ENCODE measurements at places on chromosomes 11 and 22.

DNA sequence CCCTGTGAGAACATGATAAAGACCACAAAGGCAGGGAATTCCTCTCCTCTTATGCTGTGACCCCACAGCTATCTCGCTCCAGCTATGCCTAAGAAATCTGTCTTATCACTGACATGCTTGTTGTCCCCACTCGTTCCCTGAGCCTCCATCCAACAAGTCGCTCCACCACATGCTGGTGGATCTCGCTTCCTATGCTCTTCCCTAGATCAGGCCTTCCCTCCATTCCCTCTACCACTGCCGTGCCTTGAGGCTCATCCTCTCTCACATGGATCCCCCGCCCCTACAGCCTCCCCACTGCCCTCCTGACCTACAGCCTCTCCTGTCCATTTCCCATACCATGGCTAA, 1.4 kb upstream of the DGAT2 start:
- DNase-seq, result no peak

DNA sequence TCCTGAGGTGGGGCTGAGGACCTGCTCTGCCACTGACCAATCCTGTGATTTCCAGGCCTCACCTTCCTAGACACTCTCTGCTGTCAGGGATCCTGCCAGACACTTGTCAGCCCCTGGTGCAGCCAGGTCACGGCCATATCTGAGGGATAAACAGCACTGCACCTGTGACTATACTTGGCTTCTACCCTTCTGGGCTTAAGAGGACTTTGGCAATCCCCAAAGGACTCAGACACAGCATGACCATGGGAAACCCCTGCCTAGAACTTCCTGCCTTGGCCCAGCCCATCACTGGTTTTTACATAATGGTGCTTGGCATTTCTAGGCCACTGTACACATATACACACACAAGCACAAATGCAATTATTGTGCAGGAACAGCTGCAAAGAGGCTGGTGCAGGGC, 11.6 kb upstream of the OLFML1 start:
- no peak for DNase-seq

GRCh38 chr11:120318906-120319305, 6.2 kb upstream of the TLCD5 start:
- DNase-seq, result no peak

- peak; percentile 6 for DNase-seq
Measured at GRCh38 chr11:10858439-10859325, 829 bp upstream of the ZBED5 start.

DNA sequence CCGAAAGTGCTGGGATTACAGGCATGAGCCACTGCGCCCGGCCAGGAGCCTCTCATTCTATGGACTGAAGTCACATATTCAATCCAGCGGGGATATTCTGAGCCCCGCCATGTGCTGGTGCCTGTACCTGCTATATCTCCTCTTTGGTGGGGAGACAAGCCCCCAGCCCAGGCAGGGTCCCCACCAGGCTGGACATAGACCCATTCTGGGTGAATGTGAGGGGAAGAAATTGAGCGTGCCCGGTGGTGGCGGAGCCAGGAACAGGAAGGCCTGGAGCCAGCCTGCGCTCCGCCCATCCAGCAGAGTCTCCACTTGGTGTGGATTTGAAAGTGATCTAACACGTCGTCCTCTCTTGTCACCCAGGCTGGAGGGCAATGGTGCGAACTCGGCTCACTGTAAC, 38.0 kb upstream of the CSNK1E start:
- no peak for DNase-seq

DNA sequence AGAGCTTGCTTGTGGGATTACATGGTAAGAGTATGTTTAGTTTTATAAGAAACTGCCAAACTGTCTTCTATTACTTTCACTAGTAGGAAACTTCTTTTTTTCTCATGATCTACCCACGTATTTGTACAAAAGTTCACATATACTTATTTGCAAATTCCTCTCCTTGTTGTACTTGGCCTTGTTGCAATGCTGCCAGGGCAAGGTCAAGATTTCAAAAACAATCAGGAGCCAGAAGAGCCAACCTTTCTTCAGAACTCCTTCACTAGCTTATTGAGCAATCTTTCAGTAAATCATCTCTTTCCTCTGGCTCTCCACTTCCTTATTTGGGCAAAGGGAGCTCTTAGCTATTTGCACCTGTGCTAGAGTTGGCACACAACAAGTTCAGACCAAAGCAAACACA, 9.7 kb downstream of the SRSF8 start:
- no peak for DNase-seq

DNA sequence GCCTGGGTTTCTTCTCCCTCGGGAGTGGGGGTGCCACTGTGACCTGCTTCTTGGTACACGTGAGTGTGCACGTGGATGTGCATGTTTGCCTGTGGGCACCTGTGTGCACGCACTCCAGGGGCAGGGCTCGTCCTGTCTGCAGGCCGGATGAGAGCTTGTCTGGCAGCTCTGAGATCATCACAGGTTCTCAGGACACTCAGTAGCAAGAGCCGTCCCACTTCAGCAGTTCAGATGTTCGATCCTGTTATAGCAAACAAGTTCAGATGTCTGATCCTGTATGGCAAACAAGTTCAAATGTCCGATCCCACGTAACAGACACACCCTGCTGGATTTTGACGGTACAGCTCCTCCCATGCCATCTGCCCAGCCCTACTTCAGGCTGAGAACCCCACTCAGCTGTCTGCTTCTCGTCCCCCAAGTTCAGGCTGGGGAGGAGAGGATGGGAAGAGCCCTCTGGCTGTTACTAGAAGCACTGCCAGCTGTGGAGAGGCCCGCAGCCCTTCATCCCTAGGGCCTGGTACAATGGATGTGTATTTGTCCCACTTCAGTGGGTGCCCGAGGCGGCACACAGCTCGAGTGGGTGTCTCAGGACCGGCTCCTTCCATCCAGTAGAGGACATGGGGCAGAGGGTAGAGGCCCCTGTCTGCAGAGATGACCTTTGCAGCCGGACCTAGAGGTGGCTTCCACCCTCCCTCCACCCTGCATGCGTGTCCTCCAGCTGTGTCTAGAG, 1126.9 kb downstream of the BRD1 start:
- DNase-seq, result no peak

GRCh38 chr11:66317723-66318599, 1.1 kb upstream of the CD248 start:
- DNase-seq, result peak; percentile 61

GRCh38 chr11:60095477-60096120, 7.1 kb downstream of the MS4A2 start:
- DNase-seq, result no peak

DNA sequence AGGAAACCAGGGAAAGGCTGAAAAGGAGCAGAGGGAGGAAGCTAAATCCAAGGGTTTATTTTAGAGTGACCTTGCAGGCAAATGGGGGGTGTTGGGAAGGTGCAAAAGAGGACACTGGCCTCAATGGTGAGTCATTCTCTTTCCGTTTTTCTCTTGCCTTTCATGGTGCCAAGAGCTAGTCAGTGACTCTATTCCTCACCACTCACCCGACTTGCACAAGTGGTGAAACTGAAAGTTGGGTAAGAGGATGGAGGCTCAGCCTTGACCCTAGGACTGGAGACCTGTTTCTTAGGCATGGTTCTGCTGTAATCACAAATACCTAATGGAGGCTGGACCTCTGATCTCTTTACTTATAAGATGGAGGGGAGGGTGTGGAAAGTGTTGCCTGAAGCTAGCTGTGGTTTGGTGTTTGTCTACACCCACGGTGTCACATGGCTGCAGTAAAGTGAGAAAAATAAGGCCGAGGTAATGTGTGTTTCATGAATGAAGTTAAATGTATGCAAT, 67.3 kb upstream of the CREB3L1 start:
- no peak for DNase-seq

DNA sequence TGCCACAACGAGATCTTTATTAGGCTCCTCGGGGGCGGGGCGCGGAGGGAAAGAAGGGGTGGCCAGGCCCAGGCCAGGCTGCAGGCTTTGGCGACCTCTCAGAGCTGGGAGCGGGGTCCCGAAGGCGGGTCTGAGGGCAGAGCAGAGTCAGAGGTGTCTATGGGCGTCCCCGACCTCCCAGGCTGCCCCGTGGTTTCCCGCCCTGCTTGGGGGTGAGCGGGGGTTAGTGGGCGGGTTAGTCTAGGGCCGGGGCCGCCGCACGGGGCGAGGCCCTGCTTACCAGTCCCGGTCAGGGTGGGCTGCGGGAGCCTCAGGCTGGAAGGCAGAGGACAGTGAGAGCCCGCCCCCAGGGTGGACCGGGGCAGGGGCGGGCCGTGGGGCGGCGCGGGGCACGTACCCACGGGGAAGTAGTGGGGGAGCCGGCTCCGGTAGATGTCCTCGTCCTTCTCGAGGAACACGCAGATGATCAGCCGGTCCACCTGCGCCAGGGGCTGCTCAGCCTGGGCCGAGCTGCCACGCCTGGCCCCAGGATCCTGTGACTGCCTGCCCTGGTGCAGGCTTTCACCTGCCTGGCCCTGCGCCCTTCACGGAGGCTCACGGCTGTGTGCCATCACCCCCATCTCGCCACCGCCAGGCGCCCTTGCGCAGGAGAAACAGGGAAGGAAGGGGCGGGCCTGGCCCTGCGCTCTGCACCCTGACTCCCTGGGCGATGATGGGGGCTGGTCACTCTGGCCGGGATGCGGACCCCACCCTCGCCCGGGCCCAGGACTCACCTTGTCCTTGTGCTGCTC, 12.5 kb downstream of the OTUB1 start:
- DNase-seq, result no peak

All from stimulated activated CD8-positive, alpha-beta memory T cell treated with anti-CD3 and anti-CD28 coated beads, Interleukin-2, amount 100 ng/mL, for 1 hour (primary cell).